ENCODE measurements at places on chromosomes 7 and 10. TPM values are rescaled to one million over a fixed set of nuclear protein-coding genes. Genes with fewer than 3 reads are reported as not detected.

Gene TET1
- total RNA-seq = 3.4 TPM

Gene CFAP43
- total RNA-seq = 0.31 TPM

Gene AKR1D1
- not detected for total RNA-seq

Gene UTF1
- not detected for total RNA-seq

Gene HACD1
- 11.6 TPM for total RNA-seq

Gene CDHR3
- total RNA-seq = 2.6 TPM

Gene SNCG
- 98.7 TPM for total RNA-seq

All from aortic smooth muscle cell (primary cell).